ENCODE measurements at places on chromosomes 16 and 17. TPM values are rescaled to one million over a fixed set of nuclear protein-coding genes. Genes with fewer than 3 reads are reported as not detected.

GP1BA gene
- total RNA-seq: under 0.01 TPM

C1QTNF8 gene
- total RNA-seq: not detected

KRTAP17-1 gene
- total RNA-seq: not detected

RNF135 gene
- total RNA-seq: 12.7 TPM

SLC52A1 gene
- not detected for total RNA-seq

METTL22 gene
- total RNA-seq: 26.9 TPM

DLX4 gene
- total RNA-seq: not detected

BMERB1 gene
- total RNA-seq: 39.9 TPM

GOSR1 gene
- total RNA-seq: 31.2 TPM

ZNF771 gene
- total RNA-seq: 7.9 TPM

NPIPB13 gene
- total RNA-seq: 0.29 TPM

INCA1 gene
- 0.22 TPM for total RNA-seq

MEFV gene
- total RNA-seq: not detected

P2RX1 gene
- total RNA-seq: 8.5 TPM
